Right lobe of liver (tissue), 6 donors: ENCODE measurements at places on chromosomes 1 and 21. TPM values are rescaled to one million over a fixed set of nuclear protein-coding genes. Genes with fewer than 3 reads are reported as not detected.

DNA sequence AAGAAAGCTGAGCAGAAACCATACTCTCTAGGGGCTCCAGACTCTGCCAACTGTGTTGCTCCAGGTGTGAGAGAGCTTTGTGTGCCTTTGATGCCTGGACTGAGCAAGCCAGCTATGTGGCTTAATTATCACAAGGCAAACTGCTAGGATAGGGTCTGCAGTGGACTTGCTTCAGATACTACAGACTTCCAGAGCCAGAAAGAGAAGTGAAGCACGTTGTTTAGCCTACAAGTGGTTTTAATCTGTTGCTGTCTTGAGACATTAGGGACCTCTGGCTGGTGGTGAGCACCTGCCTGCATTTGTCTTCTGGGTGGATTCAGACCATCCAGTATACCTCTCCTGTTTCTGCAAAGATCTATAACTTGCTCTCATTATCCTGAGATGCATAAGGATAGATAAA, 353.4 kb upstream of the PLXNA2 start:
- H3K27ac ChIP-seq, result no peak overlapping the region
- no peak overlapping the region for H3K4me3 ChIP-seq
- H3K36me3 ChIP-seq, result no peaks in the 10 kb centered on the region
- H3K4me1 ChIP-seq, result no peaks in the 10 kb centered on the region

DNA sequence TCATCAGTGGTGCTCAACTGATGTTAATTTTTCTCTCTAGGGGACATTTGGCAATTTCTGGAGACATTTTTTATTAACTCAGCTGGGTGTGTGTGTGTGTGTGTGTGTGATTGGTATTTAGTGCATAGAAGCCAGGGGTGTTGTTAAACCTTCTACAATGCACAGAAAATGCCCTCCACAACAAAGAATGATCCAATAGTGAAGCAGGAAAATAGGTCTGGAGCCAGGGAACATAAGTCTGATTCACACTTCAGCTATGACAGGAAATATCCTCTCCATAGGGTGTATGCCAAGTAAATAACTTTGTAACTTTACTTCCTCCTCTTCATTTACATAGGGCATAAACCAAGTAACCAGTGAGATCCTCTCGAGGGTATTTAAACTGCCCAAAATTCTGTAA, 25.1 kb upstream of the TMEM61 start:
- no peak overlapping the region for H3K27ac ChIP-seq
- no peaks in the 10 kb centered on the region for H3K27me3 ChIP-seq
- H3K4me3 ChIP-seq, result no peak overlapping the region
- no peak for DNase-seq

GRCh38 chr1:8745749-8746390, 71.6 kb downstream of the RERE start:
- peaks cover 22% of the 10 kb centered on the region for H3K4me1 ChIP-seq
- H3K27ac ChIP-seq, result no peak overlapping the region
- no peak overlapping the region for H3K4me3 ChIP-seq

GRCh38 chr1:160436966-160437365, 36.6 kb downstream of the VANGL2 start:
- no peak overlapping the region for H3K4me3 ChIP-seq
- no peak for DNase-seq
- no peaks in the 10 kb centered on the region for H3K27me3 ChIP-seq
- H3K27ac ChIP-seq, result no peak overlapping the region
- H3K4me1 ChIP-seq, result peaks cover 8% of the 10 kb centered on the region

DNA sequence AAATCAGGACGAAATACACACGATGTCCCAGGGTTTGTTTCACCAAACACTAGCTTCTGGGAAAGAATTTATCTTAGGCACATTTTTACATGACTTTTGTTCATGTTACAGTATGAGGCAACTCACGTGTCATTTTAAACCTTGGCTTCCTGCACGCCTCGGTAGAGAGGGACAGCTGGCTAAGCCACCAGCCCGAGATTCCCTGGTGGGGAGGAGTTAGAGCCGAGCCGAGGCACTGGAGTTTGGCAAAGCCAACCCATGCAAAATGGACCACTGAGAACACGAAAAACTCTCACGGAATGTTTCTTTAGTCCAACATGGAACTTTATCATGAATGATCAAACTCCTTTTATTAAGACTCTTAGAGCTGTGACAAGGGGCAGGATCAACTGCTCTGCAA, 240.0 kb downstream of the DYRK1A start:
- no peaks in the 10 kb centered on the region for H3K36me3 ChIP-seq
- no peak overlapping the region for H3K27ac ChIP-seq
- H3K4me1 ChIP-seq, result no peaks in the 10 kb centered on the region
- DNase-seq, result no peak
- H3K4me3 ChIP-seq, result no peak overlapping the region

GRCh38 chr1:89689234-89689633, 56.3 kb downstream of the LRRC8C start:
- H3K27ac ChIP-seq, result no peak overlapping the region
- H3K4me3 ChIP-seq, result no peak overlapping the region
- no peaks in the 10 kb centered on the region for H3K27me3 ChIP-seq
- no peaks in the 10 kb centered on the region for H3K36me3 ChIP-seq

GRCh38 chr1:159207774-159208173, 3.1 kb downstream of the ACKR1 start:
- H3K27ac ChIP-seq, result no peak overlapping the region
- H3K4me1 ChIP-seq, result no peaks in the 10 kb centered on the region
- H3K27me3 ChIP-seq, result no peaks in the 10 kb centered on the region
- H3K36me3 ChIP-seq, result no peaks in the 10 kb centered on the region

- no peak overlapping the region for H3K27ac ChIP-seq
- no peaks in the 10 kb centered on the region for H3K36me3 ChIP-seq
- H3K27me3 ChIP-seq, result no peaks in the 10 kb centered on the region
- no peak for DNase-seq
- H3K4me3 ChIP-seq, result no peak overlapping the region
- H3K4me1 ChIP-seq, result no peaks in the 10 kb centered on the region
Measured at GRCh38 chr1:193480755-193481154, 294.3 kb upstream of the B3GALT2 start.

- H3K4me1 ChIP-seq, result no peaks in the 10 kb centered on the region
- H3K4me3 ChIP-seq, result no peak overlapping the region
Measured at GRCh38 chr21:29359718-29360117, 61.0 kb downstream of the BACH1 start.

GRCh38 chr1:168963601-168964000, 142.9 kb upstream of the ATP1B1 start:
- no peak overlapping the region for H3K27ac ChIP-seq
- no peaks in the 10 kb centered on the region for H3K36me3 ChIP-seq
- H3K27me3 ChIP-seq, result no peaks in the 10 kb centered on the region
- no peaks in the 10 kb centered on the region for H3K4me1 ChIP-seq
- H3K4me3 ChIP-seq, result no peak overlapping the region

- H3K4me3 ChIP-seq, result no peak overlapping the region
- H3K36me3 ChIP-seq, result peaks cover 26% of the 10 kb centered on the region
- no peak overlapping the region for H3K27ac ChIP-seq
- no peaks in the 10 kb centered on the region for H3K4me1 ChIP-seq
Measured at GRCh38 chr1:3787745-3788605, 8.3 kb downstream of the LRRC47 start.

DNA sequence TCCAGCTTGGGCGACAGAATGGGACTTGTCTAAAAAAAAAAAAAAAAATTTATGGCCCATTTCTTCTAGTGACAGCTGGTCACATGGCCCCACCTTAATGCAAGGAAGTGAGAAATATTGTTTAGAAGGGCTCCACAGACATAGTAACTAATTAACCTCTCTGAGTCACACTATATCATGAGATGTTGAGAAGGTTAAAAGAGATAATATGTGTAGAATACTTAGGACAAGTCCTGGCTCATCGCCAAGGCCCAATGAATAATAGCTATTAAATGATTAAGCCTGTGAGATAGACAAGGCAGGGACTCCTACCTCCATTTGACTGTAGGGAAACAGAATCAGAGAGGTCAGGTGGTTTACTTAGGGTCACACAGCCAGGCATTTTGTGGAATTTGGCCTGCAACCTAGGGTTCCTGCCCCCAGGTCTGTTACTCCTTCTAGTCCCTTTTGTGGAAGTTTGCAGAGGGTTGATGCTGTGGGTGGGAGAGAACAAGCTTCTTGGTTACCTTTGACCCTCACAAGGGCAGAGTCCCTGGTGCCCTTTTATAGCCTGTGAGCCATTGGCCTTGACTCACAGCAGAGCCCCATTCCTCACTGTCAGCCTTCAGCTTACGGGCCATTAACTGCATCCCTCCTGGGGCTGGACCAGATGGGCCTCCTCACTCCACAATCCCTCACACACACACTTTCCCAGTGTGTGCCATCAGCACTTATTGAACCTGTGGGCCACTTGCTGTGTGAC, 48.5 kb downstream of the OPRD1 start:
- H3K27ac ChIP-seq, result no peak overlapping the region
- no peak for DNase-seq

DNA sequence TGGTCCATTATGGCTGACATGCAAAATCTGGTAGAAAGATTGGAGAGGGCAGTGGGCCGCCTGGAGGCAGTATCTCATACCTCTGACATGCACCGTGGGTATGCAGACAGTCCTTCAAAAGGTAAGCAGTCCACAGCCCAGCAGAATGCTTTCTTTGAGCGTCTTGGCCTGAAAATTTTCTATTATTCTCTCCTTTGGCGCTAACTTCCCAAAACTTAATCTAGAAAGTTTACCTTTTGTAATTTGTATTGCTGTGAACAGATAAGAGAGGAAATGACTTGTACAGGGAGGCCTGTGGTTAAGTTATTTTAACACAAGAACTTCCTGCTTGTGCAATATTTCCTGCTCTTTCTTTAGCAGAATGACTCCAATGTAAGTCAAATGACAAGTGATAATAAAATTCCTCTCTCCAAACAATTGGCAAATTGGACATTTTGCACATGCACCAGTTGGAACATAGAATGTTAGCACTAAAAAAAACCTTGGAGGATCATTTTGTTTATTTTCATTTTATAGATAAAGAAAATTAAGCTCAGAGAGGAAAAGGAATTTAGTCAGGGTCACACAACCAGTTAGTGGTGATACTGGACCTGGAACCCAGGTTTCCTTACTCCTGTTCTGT, 18.9 kb downstream of the CAP1 start:
- H3K27me3 ChIP-seq, result no peaks in the 10 kb centered on the region
- no peaks in the 10 kb centered on the region for H3K4me1 ChIP-seq
- no peak overlapping the region for H3K4me3 ChIP-seq
- H3K36me3 ChIP-seq, result peaks cover 14% of the 10 kb centered on the region
- peak overlapping the region; percentile 41 for H3K27ac ChIP-seq

DNA sequence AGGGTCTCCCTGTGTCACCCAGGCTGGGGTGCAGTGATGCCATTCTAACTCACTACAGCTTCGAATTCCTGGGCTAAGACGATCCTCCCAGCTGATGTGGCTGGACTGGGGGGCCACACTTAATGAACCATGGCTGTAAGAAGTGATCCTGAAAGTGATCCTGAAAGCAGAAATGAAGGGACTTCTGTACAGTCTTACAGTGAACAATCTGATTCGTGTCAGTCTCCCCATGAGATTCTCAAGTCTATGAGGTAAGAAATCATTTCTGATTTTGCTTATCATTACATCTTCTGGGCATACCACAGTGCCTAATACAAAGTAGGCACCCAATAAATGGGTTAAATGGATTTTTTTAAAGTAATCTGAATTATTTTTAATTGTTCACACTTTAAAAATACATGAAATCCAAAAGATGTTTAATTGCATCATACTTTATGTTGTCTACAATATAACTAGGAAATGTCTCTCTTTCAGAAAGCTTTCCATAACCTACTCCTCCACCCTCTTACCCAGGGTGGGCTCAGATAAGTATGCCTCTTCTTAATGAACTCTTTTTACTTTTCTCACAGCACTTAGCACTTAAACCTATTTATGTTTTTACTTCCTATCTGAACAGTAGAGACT, 21.5 kb downstream of the TUT4 start:
- no peak for DNase-seq
- no peak overlapping the region for H3K27ac ChIP-seq
- no peaks in the 10 kb centered on the region for H3K27me3 ChIP-seq

- no peaks in the 10 kb centered on the region for H3K4me1 ChIP-seq
- H3K27me3 ChIP-seq, result no peaks in the 10 kb centered on the region
- DNase-seq, result no peak
- H3K27ac ChIP-seq, result no peak overlapping the region
- H3K36me3 ChIP-seq, result no peaks in the 10 kb centered on the region
- no peak overlapping the region for H3K4me3 ChIP-seq
Measured at GRCh38 chr21:45769896-45770295, 126.4 kb downstream of the PCBP3 start.

- H3K4me3 ChIP-seq, result no peak overlapping the region
- no peak for DNase-seq
- no peaks in the 10 kb centered on the region for H3K36me3 ChIP-seq
- no peaks in the 10 kb centered on the region for H3K27me3 ChIP-seq
- H3K27ac ChIP-seq, result no peak overlapping the region
- H3K4me1 ChIP-seq, result no peaks in the 10 kb centered on the region
Measured at GRCh38 chr1:158649052-158649451, 37.5 kb downstream of the SPTA1 start.

DNA sequence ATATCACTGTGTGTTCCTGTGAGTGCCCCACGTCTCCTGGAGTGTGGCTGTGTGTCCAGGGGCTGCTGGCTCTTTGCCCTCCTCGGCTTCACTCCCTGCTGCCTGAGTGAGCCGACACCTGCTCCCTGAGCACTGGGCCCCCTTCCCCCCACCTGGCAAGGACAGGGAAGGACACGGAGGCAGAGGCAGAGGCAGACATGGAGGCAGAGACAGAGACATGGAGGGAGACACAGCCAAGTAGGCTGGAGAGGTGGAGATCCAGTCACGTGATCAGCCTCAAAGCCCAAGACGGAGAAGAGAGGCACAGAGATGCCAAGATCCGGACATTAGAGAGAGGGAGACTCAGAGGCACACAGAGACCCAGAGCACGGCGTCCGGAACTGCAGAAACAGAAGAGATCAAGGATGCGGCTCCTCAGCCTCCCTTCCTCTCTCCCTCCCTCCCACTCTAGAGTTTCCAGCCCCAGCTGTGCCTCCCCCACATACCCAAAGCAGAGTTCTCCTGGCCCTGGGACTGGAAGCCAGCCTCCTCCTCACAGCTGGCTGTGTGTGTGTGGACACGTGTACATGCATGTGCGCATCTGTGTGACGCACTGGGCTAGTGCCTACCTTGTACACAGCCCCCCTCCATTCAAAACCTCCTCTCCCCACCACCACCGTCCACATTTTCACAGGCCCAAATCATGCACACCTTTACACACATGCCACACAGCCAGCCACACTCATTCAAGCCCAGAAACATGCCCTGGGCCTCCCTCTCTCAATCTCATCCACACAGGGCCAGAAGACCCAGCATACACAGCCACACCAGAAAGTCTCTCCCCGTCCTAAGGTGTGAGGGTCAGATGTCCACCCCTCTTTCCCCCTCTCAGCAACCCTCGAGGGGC, 39.1 kb upstream of the WASF2 start:
- H3K4me1 ChIP-seq, result no peaks in the 10 kb centered on the region
- no peak overlapping the region for H3K4me3 ChIP-seq
- no peaks in the 10 kb centered on the region for H3K36me3 ChIP-seq
- H3K27me3 ChIP-seq, result no peaks in the 10 kb centered on the region
- H3K27ac ChIP-seq, result no peak overlapping the region

The AK5 gene
- 0.53 TPM for total RNA-seq

The CLDN17 gene
- not detected for total RNA-seq

The CTH gene
- total RNA-seq, result 83.7 TPM

The A3GALT2 gene
- total RNA-seq, result not detected

The CYP4B1 gene
- not detected for total RNA-seq

The FCRL2 gene
- total RNA-seq, result 0.09 TPM

The ROR1 gene
- 0.56 TPM for total RNA-seq

The KLHL17 gene
- 6.1 TPM for total RNA-seq

The TRIM67 gene
- total RNA-seq, result not detected

The SPTA1 gene
- total RNA-seq, result not detected

The AMY1B gene
- total RNA-seq, result not detected
